ENCODE measurements at places on chromosomes 3 and 15.

DNA sequence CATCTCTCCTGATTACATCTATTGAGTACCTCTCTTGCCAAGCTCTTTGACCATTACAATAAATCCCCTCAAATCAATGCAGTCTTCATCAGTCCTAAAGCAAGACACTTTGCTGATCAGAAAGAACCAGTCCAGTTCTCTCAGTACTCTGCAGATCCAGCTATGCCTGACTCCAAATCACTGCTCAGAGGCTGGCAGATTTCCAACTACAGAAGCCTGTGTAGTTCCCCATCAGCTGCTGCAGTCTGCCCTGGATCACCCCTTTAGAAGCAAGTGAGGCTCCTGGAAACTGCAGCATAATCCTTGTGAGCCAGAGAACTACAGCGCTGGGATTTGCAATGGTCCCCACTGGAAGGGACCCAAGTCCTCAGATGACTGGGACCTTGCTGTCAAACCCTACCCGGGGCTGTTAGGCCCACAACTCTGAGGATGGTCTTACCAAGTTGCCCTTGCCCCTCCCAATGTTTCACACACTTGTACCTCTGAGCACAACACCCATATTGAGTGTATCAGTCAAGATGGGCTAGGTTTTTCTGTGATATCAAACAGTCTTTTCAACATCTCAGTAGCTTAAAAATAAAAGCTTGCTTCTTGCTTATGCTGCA, 81.9 kb upstream of the TOPAZ1 start:
- no peak for DNase-seq

DNA sequence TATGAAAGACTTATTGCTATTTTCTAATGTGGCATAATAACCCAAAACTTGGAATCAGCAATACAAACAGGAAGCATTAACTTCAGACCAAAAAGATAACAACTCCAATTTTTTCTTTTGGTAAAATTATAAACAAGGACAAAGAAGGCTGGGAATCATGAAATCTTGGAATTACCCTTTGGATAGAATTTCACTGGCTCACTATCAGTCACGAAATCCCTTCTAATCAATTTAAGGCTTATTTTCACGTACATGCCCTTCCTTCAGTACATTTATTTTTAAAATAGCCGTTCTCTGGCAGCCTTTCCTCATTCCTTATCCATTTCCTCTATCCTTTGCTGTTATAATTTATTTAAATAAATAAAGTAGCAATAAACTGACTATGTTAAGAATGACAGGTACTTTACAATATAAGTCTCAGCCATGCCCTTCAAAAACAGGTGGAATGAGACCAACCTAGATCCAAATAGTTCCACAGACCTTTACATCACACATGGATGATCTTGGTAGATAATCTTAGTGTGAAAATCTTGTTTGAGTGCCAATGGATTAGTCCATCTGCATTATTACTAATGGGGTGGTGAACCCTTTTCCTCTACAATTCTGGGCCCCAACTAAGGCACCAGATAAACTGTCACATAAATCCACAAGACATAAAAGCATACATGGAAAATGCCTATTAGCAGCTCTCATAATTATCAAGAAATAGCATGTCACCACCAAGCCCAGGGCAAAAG, 38.9 kb downstream of the ABI3BP start:
- no peak for DNase-seq

DNA sequence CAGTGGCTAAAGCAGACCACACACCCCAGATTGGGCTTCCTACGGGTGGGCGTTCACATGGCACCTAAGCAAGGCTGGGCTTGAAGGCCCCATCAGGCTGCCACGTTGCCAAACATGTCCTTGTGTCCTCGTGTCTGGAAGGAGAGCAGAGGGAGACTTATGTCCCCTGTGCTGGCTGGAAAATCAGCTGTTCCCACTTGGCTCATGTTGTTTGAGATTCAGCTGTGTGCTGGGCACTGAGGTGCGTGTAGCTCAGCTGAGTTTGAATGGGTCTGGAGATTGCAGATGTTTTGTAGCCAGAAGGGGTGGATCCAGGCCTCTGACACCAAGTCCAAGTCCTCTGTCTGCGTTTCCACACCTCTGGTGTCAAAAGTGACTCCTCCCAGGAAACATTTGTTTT, 34.6 kb downstream of the RLBP1 start:
- no peak for DNase-seq

- no peak for DNase-seq
Measured at GRCh38 chr3:23496165-23496564, 293.0 kb downstream of the UBE2E2 start.

GRCh38 chr15:35289024-35289617, 204.0 kb upstream of the NANOGP8 start:
- DNase-seq = no peak

GRCh38 chr15:88431441-88431840, 35.7 kb downstream of the MRPL46 start:
- no peak for DNase-seq

DNA sequence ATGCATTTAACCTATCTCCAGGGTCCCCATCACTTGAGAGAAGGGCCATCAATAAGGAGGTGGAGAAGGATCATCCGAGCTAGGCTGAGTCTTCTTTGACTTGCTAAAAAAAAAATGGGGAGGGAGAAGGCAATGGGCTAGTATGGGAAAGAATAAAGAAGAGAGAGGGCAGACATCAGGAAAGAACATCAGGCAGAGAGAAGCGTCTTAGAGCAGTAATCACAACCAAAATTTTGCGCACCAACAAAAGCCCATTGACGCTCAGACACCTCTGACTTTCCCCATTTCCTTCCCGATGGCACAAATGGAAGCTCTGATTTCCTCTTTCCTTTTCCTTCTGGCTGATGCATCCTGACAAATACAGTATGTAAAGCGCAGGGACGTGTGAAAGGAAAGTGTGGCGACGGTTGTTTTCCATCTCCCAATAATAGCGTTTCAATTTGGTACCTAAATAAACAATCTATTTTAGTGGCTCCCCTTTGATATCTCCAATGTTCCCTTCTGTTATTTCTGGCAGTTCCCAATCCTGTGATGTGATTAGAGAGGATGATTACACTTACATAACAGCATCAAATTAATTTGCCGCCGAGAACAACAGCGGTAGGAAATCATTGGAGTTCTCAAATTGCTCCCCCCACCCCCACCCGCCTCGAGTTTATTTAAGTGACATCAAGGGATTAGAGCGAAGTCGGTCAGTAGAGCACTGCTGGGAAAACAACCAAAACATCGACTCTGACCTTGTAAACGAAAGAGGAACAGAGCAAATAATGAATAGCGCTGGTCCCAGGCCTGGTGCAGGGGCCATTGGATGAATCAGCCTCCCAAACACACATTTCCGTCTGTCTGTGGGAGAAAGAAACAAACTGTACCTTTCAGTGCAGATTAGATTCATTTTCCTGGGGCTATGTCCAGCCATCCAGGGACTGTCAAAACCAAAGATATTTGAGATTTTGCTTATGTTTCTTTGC, 273.3 kb upstream of the ICE2 start:
- no peak for DNase-seq

- no peak for DNase-seq
Measured at GRCh38 chr15:96333131-96334016, 2.9 kb downstream of the NR2F2 start.

- DNase-seq = no peak
Measured at GRCh38 chr15:83846847-83847246, 192.9 kb downstream of the ADAMTSL3 start.

DNA sequence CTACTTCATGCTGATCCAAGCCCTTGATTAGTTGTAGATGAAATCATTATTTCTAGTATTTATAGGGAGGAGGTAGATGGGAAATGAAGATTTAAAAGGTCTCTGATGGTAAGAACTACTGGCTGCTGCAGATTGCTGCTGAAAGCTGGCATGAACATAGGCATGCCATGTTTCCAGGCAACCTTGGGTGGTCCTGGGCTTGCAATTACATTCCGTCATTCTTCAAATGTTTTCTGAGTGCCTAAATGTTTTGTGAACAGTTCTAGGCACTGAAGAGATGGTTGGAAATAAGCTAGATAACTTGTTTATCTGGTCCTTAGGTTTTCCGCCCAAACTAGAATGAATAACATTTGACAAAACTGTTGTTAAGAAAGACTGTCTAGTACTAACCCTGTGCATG, 95.8 kb downstream of the KCNAB1 start:
- DNase-seq = no peak

DNA sequence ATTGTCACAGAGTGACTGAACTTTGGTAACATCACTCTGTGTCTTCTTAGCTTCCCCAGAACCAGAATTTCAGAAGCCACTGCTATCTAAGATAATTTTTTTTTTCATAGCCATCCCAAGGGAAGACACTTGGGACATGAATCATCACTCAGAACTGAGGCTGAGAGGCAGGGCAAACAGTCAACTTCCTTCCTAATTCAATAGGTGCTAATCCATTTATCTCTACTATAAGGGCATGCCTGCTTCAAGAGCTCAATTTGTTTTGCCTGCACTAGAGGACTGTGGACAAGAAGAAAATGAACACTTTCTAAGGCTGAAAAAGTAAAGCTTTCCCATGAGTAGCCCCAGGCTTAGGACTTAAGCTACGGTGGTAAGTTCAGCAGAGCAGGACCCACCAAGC, 56.7 kb upstream of the MYRIP start:
- no peak for DNase-seq

GRCh38 chr3:153289334-153289808, 127.3 kb downstream of the RAP2B start:
- no peak for DNase-seq

- no peak for DNase-seq
Measured at GRCh38 chr3:138796761-138797160, 38.0 kb downstream of the PIK3CB start.

GRCh38 chr3:123420416-123420968, 28.4 kb downstream of the ADCY5 start:
- no peak for DNase-seq

DNA sequence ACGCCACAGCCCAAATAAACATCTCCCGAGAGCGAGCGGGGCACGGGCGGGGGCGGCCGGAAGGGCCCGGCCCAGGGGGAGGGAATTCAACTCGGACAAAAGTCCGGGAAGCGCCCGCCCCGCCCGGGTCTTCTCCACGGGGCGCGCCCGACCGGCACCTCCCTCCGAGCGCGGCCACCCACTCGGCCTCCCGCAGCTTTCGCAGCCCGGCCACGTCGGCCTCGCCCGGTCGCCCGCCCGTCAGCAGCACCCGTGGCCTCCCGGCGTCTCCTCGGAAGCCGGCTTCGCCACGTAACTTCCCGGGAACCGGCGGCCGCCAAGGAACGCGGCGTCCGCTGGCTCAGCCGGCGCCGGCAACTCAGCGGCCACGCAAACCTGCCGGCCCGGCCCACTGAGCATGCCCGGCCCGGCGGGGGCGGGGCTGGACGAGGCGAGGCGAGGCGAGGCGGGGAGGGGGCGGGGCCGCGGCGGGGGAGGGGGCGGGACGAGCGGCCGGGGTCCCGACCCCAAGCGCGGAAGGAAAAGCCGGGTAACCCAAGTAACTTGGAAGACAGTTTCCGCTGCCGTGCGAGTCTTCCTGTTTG, at the start of gene TJP1:
Gene TJP1, minus strand, starts transcription at position 369 of the 584 bp plus-strand sequence. CDS start 440 bp downstream, outside the sequence.
- no peak for DNase-seq

- no peak for DNase-seq
Measured at GRCh38 chr15:29822684-29823459, 604 bp upstream of the TJP1 start.

DNA sequence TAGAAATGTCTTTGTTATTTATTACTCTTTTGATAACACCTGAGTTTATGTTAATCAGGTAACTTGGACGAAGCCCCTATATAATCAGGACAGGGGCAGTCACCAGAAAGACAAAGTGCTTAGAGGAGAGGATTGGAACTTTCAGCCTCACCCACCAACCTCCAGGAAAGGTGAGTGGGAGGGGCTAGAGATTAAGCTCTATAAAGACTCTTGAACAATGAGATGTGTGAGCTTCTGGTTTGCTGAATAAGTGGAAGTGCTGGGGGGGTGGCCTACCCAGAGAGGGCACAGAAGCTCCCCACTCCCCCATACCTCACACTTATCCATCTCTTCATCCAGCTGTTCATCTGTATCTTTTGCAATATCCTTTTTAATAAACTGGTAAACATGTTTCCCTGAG, 73.9 kb downstream of the TTBK2 start:
- no peak for DNase-seq

DNA sequence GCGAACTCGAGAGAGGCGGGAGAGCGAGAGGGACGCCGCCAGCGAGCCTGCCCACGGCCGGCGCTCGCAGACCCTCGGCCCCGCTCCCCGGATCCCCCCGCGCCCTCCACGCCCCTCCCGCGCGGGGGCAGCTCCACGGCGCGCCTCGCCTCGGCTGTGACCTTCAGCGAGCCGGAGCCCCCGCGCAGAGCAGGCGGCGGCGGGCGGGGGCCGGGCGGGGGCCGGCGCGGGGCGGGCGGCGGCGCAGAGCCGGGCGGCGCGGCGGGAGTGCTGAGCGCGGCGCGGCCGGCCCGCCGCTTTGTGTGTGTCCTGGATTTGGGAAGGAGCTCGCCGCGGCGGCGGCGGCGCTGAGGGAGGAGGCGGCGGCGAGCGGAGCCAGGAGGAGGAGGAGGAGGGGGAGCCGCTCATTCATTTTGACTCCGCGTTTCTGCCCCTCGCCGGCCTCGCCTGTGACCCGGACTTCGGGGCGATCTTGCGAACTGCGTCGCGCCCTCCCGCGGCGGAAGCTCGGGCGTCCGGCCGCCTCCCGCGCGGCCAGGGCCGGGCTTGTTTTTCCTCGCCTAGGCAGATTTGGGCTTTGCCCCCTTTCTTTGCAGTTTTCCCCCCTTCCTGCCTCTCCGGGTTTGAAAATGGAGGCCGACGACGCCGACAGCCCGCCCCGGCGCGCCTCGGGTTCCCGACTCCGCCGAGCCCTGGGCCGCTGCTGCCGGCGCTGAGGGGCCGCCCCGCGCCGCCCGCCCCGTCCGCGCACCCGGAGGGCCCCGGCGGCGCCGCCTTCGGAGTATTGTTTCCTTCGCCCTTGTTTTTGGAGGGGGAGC, 524 bp downstream of the IGF1R start:
- peak; percentile 24 for DNase-seq

GRCh38 chr3:40070816-40071215, 238.7 kb upstream of the EIF1B start:
- DNase-seq = no peak

- no peak for DNase-seq
Measured at GRCh38 chr3:49667701-49668413, 6.3 kb upstream of the APEH start.

GRCh38 chr3:155065537-155065936, 14.6 kb upstream of the MME start:
- DNase-seq = no peak

- DNase-seq = no peak
Measured at GRCh38 chr15:83694536-83694935, 40.6 kb downstream of the ADAMTSL3 start.

DNA sequence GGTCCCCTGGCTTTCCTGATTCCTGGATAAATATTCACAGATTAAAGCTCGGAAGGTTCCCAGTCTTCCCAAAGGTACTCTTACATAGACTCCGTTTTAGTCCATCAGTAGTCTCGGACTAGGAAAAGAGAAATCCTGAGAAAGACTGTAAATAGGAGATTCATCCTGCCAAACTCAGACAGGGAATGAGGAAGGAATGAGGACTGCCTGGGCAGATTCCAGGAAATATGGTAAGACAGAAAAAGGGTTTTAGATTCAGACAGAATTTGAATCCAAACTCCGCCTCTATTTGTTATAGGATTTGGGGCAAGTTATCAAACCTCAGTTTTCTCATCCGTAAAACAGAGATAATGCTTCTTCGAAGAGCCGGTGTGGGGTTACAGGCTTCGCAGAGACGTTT, 77.8 kb upstream of the VGLL4 start:
- DNase-seq = no peak
